ENCODE measurements at places on chromosomes 7 and 10.

DNA sequence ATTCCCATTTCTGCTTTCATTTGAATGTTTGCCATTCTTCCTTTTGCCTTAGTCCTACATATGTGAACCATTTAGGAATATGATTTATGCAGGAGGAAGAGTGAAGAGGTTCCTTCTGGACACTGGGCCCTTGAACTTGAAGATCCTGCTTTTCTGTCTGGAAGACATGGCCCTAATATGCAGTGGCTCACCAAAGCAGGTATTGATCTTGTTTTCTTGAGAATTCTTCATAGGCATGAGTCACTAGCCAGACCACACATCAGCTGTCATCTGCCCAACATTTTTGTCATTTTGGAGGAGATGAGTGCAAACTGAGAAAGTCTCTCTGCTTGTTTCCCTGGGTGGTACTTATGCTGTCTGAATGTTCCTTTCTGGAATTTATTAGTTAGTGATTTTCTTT lies 382.6 kb downstream of the LRMDA start:
- DNase-seq, result no peak

GRCh38 chr10:1645896-1646295 lies 91.4 kb downstream of the ADARB2 start:
- DNase-seq, result no peak

GRCh38 chr10:79346388-79347225 lies 662 bp upstream of the PPIF start:
- DNase-seq, result no peak

DNA sequence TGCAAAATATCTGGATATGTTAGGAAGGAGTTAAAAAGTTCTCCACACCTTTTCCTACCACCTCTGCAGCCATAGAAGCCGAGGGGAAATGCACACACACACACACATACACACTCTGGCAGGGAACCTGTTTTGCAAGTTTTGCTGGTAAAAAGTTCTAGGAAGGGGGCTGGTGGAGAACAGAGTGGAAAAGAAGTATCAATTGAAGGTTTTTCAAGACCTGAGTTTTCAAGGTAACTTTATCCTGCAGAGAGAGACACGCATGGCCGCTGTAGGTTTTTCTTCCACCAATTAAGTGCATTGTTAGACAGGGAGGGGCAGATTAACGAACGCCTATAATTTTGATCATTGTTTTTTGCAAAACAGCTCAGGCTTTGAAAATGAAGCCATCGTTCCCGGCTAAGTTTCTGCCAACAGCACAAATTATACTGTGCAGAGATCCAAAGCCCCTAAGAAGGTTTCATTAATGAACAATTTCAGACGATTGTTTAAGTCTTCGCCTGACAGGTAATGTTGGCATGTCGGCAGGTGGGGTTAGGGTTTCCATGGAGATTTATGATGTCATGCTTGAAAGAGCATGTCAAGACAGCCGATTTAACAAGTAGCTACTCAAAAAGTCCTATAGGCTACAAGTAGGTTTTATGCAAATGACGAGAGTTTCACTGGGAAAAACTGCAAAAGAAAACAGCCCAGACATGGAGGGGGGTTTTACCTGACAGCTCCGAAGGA lies 29.7 kb downstream of the KIAA1217 start:
- DNase-seq, result no peak

- peak; percentile 97 for DNase-seq
Observed at GRCh38 chr7:100469227-100470044, 5.4 kb upstream of the SPACDR start.

Measured in GM19239 (cell line).